ENCODE measurements at places on chromosomes 2 and 18.

GRCh38 chr2:41495050-41495449, 552.8 kb upstream of the PKDCC start:
- H3K4me3 ChIP-seq = no peak overlapping the region
- H3K27me3 ChIP-seq = no peaks in the 10 kb centered on the region
- no peaks in the 10 kb centered on the region for H3K36me3 ChIP-seq
- DNase-seq = no peak
- no peaks in the 10 kb centered on the region for H3K4me1 ChIP-seq

GRCh38 chr2:217935901-217936684, 66.7 kb downstream of the TNS1 start:
- H3K4me1 ChIP-seq = no peaks in the 10 kb centered on the region
- H3K27ac ChIP-seq = no peak overlapping the region
- H3K27me3 ChIP-seq = no peaks in the 10 kb centered on the region

DNA sequence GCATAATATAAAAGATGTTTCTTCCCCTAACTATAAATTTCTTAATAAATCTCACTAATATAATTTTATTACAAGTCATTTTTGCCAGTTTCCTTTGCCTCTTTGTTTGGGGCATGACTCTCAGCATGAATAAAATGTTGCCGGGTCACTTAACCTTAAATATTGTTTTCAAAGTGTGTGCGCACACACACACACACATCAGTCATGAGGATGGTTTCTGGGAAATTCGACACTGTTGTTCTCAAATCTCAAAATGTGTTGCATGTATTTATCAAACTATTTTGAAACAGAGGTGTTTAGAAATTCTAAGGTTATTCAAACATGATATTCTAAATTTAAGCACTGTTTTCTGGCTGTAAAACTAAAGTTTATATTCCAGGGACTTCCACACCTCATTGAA, 31.5 kb downstream of the FAP start:
- H3K27ac ChIP-seq = no peak overlapping the region
- no peaks in the 10 kb centered on the region for H3K4me1 ChIP-seq
- H3K4me3 ChIP-seq = no peak overlapping the region

GRCh38 chr18:48460929-48461583, 51.9 kb upstream of the ZBTB7C start:
- H3K27ac ChIP-seq = no peak overlapping the region
- no peaks in the 10 kb centered on the region for H3K36me3 ChIP-seq
- H3K4me1 ChIP-seq = peaks cover 1% of the 10 kb centered on the region
- no peak overlapping the region for H3K4me3 ChIP-seq
- H3K27me3 ChIP-seq = no peaks in the 10 kb centered on the region

- H3K27me3 ChIP-seq = no peaks in the 10 kb centered on the region
- peaks cover 2% of the 10 kb centered on the region for H3K4me1 ChIP-seq
- DNase-seq = no peak
- H3K4me3 ChIP-seq = no peak overlapping the region
- H3K36me3 ChIP-seq = peaks cover 5% of the 10 kb centered on the region
Observed at GRCh38 chr18:48757906-48758305, 192.9 kb downstream of the SMAD7 start.

All from neuronal stem cell (in vitro differentiated cells).